NCI-H1436 treated with DMSO at 0.1 percent for 48 hours (cell line): ENCODE measurements at places on chromosomes 4 and X.

DNA sequence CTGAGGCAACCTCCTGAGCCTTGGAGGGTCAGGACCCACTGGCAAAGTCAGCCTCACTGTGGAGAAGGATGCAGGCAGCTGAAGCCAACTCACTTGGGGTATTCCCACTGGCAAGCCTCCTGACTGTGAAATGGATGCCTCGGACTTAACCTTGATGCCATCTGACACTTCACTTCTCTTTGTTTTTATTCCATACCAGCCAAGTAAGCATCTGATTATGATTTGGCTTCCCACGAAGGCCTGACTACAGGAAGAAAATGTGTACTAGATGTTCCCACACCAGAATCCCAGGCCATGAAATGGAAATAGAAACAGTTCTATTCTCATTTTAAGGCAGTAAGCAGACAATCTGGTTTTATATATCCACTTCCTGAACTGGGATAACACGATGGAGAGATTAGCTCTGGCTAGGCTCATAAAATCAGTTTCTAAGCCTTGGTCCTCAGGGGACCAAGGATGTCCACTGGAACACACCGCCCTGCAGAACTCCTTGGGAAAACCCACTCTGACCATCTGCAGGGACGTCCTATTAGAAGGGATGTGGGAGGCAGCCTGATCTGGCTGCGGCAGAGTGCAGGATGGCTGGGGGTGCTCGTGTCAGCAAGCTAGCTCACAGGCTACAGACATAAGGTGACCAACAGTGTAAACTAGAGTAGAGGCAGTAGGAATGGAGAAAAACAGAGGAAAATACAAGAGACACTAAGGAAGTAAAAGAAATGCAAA is 89.3 kb downstream of the TSPAN5 start:
- no peak for DNase-seq

DNA sequence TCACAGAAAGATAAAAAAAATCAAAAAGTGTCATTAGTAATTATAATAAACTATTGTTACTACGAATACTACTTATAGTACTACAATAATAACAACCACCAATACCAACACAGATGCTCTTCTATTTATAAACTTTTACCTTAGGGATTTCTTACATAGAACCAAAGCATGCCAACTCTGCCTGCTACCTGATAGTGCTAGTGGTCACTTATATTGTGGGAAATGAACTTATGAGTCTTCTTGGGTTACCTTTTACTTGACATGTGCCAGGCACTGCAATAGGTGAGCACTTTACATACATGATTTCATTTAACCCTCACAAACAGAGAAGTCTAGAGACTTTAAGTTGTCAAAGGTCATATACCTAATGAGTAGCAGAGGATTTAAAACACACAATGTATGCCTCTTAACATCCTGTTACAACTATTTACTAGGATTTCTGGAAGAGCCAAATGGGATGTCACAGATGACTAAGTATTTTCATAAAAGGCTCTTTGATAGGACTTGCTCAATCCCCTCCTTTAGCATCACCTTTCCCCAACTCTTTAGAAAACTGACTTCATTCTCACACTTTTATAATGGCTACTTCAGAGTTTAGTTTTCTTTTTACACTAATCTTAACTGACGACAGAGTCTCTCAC is 265.2 kb downstream of the CHIC1 start:
- no peak for DNase-seq

GRCh38 chr4:75696581-75696980 is 23.4 kb upstream of the G3BP2 start:
- no peak for DNase-seq

DNA sequence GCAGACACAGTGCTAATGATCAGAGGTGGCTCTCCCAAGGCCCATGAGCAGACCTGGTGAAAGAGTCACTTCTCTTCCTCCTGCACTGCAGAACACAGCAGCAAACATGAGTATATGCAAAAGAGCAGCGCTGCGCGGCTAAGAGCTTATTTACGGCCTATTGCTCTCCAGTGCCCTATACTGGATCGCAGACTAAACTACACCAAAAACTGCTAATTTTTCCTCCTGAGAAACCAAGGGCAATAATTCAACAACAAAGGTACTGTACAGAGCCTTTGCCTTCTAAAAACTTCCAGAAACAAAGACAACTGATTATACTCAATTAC is 702.5 kb downstream of the ARAP2 start:
- DNase-seq: no peak

DNA sequence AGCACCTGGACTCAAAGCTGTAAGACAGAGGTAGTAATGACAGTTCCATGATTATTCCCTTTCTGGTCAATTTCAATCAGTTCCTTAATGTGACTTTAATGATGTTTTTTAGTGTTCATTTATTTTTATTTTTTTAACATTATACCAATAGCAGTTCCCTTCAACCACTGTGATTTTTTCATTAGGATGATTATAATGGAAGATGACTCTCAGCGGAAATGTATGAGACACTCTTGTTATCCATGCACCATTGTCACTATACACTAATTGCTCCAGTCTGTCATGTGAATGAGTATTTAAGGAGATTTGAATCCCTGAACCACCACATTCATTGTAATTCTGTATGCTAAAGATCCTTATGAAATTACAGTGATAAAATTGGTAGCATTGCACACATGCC is 2102.3 kb upstream of the AGA start:
- DNase-seq: no peak

GRCh38 chrX:150192816-150193215 is 170.3 kb upstream of the MAMLD1 start:
- DNase-seq: no peak

DNA sequence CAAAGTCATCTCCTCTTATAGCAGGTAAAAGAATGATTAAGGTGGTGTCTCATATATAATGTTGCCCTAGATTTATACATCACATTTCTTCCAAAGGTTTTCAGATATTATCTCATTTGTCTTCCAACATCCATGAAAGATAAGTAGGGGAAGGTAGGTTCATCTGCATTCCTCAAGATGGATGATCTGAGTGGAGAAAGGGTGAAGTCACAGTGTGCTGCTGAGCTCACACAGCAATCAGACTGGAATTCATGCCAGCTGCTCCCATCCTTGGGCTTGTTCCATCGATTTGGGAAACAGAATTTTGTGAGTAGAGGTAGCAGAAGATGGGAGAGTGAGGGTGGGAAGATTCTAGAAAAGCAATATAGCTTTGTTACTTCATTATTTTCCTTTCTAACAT is 482.4 kb downstream of the INPP4B start:
- no peak for DNase-seq

DNA sequence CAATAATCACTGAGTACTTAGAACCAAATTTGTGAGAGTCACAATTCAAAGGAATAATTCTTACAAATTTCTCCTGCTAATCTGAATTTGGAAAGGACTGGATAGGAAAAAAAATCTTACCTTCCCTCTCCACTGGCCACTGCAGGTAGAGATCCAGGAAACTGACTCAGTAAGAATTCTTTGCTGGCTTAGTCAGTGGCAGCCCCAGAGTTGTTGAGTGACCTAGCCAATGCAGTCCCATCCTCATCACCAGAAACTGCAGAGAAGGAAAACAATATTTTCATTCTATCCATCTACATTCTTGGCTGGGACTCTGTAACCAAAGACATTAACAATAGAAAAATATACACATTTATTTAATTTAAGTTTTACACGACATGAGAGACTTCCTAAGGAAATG is 572.0 kb downstream of the ADGRL3 start:
- DNase-seq: no peak
